CD4-positive, alpha-beta memory T cell (primary cell): ENCODE measurements at places on chromosomes 1 and 21. TPM values are rescaled to one million over a fixed set of nuclear protein-coding genes. Genes with fewer than 3 reads are reported as not detected.
A peak's percentile ranks its signal among the peaks of the same experiment; 100 is the strongest.

- no peak overlapping the region for H3K4me3 ChIP-seq
- peaks cover 35% of the 10 kb centered on the region for H3K4me1 ChIP-seq
- no peak overlapping the region for H3K27ac ChIP-seq
- peak; percentile 65 for DNase-seq
- no peaks in the 10 kb centered on the region for H3K36me3 ChIP-seq
Observed at GRCh38 chr1:206808615-206809014, 36.3 kb upstream of the IL10 start.

GRCh38 chr1:198598796-198599321 lies 40.0 kb upstream of the PTPRC start:
- H3K4me1 ChIP-seq, result peaks cover 57% of the 10 kb centered on the region
- no peaks in the 10 kb centered on the region for H3K27me3 ChIP-seq
- DNase-seq, result no peak
- no peak overlapping the region for H3K4me3 ChIP-seq
- no peak overlapping the region for H3K27ac ChIP-seq

GRCh38 chr21:39065917-39066316 lies 117.3 kb downstream of the PSMG1 start:
- H3K27ac ChIP-seq, result no peak overlapping the region
- DNase-seq, result no peak
- H3K4me3 ChIP-seq, result no peak overlapping the region
- H3K4me1 ChIP-seq, result no peaks in the 10 kb centered on the region
- no peaks in the 10 kb centered on the region for H3K27me3 ChIP-seq
- H3K36me3 ChIP-seq, result no peaks in the 10 kb centered on the region

DNA sequence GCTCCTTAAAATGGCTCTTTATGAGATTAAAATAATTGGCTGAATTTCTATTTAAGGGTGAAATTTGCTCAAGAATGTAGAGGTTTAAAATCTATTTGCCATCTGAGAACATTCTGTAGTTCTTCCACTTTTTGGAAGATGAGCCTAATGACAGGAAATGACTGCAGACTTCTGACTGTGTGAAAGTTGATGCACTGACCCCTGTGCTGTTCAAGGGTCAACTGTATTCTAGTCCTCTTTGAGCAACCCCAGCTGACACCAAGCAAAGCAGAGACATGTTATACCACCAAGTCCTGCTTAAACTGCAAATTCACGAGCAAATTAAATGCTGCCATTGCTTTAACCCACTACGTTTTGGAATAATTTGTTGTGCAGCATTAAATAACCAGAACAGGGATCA lies 26.6 kb downstream of the DDAH1 start:
- no peaks in the 10 kb centered on the region for H3K27me3 ChIP-seq
- H3K27ac ChIP-seq, result no peak overlapping the region
- no peaks in the 10 kb centered on the region for H3K36me3 ChIP-seq
- no peaks in the 10 kb centered on the region for H3K4me1 ChIP-seq
- H3K4me3 ChIP-seq, result no peak overlapping the region

- H3K4me1 ChIP-seq, result no peaks in the 10 kb centered on the region
- H3K27me3 ChIP-seq, result no peaks in the 10 kb centered on the region
- no peak overlapping the region for H3K27ac ChIP-seq
- H3K4me3 ChIP-seq, result no peak overlapping the region
- no peaks in the 10 kb centered on the region for H3K36me3 ChIP-seq
Observed at GRCh38 chr1:246012341-246012740, 494.7 kb downstream of the SMYD3 start.

SPATA1 gene
- total RNA-seq, result 3.4 TPM

DNA sequence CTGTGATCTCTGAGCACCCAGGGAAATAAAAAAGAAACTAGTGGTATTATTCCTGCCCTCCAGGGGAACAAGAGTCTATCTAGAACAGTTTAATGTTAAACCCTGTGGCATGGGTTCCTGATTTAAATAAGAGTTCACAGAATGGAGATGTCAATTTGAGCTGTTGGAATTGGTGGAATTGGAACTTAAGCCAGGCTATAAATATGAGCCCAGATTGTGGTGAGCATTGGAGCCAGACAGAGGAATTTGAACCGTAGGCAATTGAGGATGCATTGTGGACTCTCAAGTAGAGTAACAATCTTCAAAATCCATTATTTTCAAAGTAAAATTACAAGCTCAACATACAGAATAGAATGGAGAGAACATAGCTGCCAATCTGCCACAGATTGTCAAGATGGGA lies 98.2 kb downstream of the NEK7 start:
- H3K36me3 ChIP-seq, result no peaks in the 10 kb centered on the region
- H3K27me3 ChIP-seq, result no peaks in the 10 kb centered on the region
- no peak overlapping the region for H3K4me3 ChIP-seq

DNA sequence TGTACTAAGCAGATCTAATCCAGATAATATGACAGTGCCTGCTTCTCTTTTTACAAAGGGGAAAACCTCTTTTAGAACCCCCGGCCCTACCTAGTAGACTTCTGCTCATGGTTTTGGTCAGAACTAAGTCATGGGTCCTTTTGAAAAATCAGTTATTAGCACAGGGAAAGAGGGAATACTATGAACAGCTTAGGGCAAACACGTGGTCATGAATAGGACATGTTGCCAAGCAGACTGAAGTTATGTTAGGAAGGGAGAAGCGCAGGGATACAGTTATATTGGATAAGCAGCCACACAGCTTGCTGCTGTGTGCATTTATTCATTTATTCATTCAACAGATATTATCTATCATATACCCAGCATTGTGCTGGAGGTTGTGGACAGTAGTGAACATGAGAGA lies 25.3 kb upstream of the IGSF3 start:
- H3K4me3 ChIP-seq, result no peak overlapping the region
- H3K36me3 ChIP-seq, result no peaks in the 10 kb centered on the region
- no peak overlapping the region for H3K27ac ChIP-seq
- no peak for DNase-seq
- H3K27me3 ChIP-seq, result no peaks in the 10 kb centered on the region

GRCh38 chr1:244665771-244666217 lies 12.9 kb downstream of the DESI2 start:
- DNase-seq, result no peak
- H3K27me3 ChIP-seq, result no peaks in the 10 kb centered on the region
- H3K36me3 ChIP-seq, result no peaks in the 10 kb centered on the region
